OCI-M1 (cell line): ENCODE measurements at places on chromosomes 6 and 20.

GRCh38 chr6:70415247-70415646 is 1.9 kb downstream of the FAM135A start:
- DNase-seq = peak; percentile 64

DNA sequence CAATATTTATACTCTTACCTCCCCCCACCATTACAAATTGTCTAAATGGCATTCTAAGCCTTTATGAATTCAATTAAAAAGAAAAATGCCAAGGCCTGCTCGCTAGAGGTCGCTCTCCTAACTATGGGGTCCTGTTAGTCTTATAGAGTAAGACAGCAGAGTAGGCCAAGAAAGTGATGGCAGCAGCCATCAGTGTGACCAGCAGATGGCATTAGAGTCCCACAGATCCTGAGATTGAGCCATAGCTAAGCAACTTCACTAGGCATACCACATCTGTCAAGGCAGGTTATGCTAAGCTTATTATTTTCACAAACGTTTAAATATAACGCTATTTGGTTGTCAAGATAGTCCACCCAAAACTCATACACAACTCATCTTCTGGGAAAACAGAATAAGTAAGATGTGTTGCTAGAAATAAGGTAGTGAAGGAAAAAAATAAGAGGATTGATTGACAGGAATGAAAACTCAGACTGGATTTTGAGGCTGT is 57.6 kb upstream of the SCAF8 start:
- peak; percentile 98 for DNase-seq

DNA sequence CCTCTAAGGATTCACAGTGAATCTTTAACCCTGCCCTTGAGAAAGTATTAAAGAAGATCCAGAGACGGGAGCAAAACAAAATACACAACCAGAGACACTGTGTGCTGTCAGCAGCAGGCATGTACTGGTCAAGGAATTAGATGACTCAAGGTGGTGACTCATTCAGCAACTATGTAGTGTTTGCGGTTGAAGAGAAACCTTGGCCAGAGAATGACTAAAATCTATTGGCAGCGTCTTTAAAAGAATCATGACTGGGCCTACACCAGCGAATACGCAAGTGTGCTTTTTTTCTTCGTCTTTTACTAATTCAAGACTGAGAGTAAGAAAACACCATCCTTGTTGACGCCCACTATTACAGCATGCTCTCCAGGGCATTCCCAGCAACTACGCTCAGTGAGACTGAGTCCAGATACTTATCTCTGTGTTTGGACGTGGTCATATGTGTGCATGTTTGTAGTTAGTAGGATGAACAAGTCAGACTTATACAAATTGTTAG is 72.4 kb upstream of the BACH2 start:
- peak; percentile 96 for DNase-seq

- DNase-seq = no peak
Measured at GRCh38 chr6:147684906-147685305, 176.4 kb downstream of the SAMD5 start.

DNA sequence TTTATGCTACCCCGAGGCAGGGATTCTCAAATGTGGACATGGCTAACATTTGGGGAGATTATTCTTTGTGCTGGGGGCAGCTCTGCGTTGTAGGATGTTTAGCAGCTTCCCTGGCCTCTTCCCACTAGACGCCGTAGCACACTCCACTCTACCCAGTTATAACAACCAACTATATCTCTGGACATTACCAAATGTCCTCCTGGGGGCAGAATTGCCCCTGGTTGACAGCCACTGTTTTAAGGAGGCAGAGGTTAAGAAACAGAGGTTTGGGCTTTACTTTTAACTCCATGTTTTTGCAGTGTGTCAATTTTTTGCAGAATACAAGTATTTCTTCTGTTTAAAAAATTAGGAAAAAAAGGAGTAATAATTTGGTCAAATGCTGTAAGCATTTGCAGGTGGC is 56.2 kb upstream of the BMP6 start:
- DNase-seq = peak; percentile 80

GRCh38 chr6:159807150-159807858 is 7.2 kb downstream of the PNLDC1 start:
- no peak for DNase-seq

DNA sequence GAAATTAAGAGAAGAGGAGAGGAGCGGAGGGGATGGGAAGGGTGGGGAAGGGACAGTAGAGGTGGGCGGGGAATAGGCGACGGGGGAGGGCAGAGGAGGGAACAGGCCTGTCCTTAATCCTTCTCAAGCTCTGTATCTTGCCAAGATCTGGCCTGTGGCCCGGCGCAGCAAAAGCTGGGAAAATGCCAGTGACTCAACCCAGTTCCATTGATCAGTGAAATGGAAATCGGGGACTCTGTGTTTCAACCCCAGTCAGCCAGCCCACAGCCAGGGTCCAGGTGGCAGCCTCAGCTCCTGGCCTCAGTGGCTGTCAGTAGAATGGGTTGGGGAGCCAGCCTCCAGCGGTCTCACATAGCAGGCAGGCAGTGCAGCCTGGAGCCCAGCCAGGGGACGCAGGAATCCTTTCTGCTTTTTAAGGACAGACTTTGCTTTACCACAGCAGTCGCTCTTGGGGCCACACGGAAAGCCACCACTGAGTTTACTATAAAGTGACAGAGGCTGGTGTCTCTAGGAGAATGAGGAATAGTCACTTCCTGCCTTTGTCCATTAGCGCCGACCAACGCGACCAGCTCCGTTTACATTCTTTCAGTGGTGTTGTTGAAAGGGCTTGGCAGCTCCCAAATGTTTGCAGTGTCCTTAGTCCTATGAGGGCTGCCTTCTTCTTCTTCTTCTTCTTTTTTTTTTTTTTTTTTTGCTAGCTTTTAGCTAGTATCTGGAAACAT is 128.0 kb downstream of the RIN2 start:
- no peak for DNase-seq

- no peak for DNase-seq
Measured at GRCh38 chr20:23032056-23032749, 2.9 kb upstream of the SSTR4 start.

GRCh38 chr6:122766256-122766655 is 13.3 kb upstream of the FABP7 start:
- DNase-seq = no peak

- DNase-seq = no peak
Measured at GRCh38 chr20:991850-992249, 10.3 kb downstream of the RSPO4 start.

GRCh38 chr6:147709396-147710272 is 201.1 kb downstream of the SAMD5 start:
- peak; percentile 28 for DNase-seq

GRCh38 chr6:48197941-48198340 is 86.9 kb upstream of the PTCHD4 start:
- DNase-seq = no peak

- peak; percentile 87 for DNase-seq
Measured at GRCh38 chr20:46363874-46364669, 42.3 kb downstream of the ELMO2 start.

- no peak for DNase-seq
Measured at GRCh38 chr6:168915242-168915641, 338.4 kb downstream of the THBS2 start.

GRCh38 chr6:3318226-3318625 is 59.5 kb downstream of the PSMG4 start:
- DNase-seq = no peak

- DNase-seq = no peak
Measured at GRCh38 chr20:64232794-64233193, 22.8 kb upstream of the PCMTD2 start.
